Suprapubic skin (tissue), 4 donors: ENCODE measurements at places on chromosomes 6 and 20. TPM values are rescaled to one million over a fixed set of nuclear protein-coding genes. Genes with fewer than 3 reads are reported as not detected.

DNA sequence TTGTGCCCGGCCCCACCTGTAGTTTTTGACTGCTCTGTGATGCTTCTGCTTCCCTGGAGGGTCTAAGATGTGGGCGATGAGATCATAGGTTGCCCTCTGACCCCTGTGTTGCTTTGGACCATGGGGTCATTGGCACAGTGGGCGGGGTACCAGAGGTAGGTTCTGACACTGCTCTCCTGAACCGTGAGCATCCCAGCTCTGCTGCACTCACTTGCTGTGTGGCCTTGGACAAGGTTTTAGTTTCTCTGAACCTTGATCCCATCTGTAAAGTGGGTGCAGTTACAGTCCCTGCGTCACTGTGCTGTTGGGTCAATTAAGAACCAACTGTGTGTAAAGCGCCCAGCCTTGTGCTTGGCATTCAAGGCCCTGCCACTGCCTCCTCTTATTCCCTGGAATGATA lies 30.9 kb downstream of the SRC start:
- H3K4me1 ChIP-seq: peaks cover 6% of the 10 kb centered on the region
- DNase-seq: no peak
- no peak overlapping the region for H3K4me3 ChIP-seq
- no peaks in the 10 kb centered on the region for H3K27me3 ChIP-seq

DNA sequence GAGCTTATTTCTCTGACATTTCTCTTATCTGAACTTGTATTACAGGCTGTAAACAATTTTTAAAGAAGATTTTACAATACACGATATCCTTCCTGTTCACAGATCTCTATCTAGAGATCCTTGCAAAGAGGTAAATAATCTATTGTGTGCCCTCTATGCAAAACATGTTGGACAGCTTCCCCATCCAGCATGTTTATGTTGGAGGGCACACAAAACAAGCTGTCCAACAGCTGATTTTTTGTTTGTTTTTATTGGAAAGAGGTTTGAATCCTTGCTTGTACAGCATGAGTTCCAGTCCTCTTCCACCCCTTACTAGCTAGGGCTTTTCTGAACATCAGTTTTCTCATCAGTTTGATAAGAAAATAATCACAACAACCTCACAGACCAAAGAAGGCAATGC lies 62.3 kb upstream of the SYNDIG1 start:
- no peaks in the 10 kb centered on the region for H3K27me3 ChIP-seq
- H3K36me3 ChIP-seq: no peaks in the 10 kb centered on the region
- H3K4me3 ChIP-seq: no peak overlapping the region
- no peaks in the 10 kb centered on the region for H3K4me1 ChIP-seq
- DNase-seq: no peak

GRCh38 chr6:122719176-122719575 lies 60.3 kb upstream of the FABP7 start:
- no peak overlapping the region for H3K27ac ChIP-seq
- no peak for DNase-seq
- no peaks in the 10 kb centered on the region for H3K36me3 ChIP-seq
- H3K4me3 ChIP-seq: no peak overlapping the region

DNA sequence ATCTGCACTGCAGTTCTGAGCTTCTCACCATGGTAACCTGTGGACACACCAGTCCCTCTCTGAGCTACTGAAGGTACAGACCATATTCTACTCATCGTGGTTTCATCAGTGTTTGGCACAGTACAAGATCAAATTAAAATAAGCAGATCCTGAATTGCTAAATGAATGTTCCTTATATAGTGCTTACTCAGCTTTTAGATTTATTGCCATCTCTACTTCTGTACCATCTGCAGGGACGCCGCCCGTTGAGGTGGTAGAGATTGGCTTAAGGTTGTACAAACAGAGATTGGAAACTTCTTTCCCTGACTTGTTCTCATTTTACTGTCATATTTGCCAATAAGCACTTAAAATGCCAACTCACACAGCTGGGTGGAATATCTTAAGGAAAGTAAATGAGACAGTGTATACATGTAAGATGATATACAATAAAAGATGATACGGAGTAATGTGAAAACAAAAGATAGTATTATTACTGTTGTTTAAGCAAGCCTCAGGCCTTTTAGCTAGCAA lies 223.4 kb upstream of the FOXQ1 start:
- no peak for DNase-seq
- peak overlapping the region; percentile 46 for H3K27ac ChIP-seq
- H3K36me3 ChIP-seq: no peaks in the 10 kb centered on the region
- H3K4me3 ChIP-seq: no peak overlapping the region
- H3K27me3 ChIP-seq: no peaks in the 10 kb centered on the region

DNA sequence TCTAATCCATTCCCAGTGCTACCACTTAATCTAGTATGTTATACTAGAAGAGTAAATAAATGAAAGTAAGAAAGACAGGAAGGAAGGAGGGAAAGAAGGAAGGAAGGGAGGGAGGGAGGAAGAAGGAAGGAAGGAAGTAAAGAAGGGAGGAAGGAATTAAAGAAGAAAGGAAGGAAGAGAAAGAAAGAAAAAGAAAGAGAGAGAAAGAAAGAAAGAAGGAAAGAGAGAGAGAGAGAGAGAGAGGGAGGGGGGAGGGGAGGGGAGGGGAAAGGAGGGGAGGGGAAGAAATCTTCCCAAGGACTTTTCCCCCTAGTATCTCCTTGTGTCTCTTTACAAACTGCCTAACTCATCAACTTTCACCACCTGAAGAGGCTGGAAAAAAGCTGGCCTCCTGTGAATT lies 20.8 kb upstream of the MUC21 start:
- H3K27ac ChIP-seq: no peak overlapping the region
- no peak overlapping the region for H3K4me3 ChIP-seq
- DNase-seq: no peak

- no peak overlapping the region for H3K4me3 ChIP-seq
- H3K27me3 ChIP-seq: peaks cover 56% of the 10 kb centered on the region
- H3K27ac ChIP-seq: no peak overlapping the region
Observed at GRCh38 chr6:37537548-37537947, 37.9 kb upstream of the CCDC167 start.

DNA sequence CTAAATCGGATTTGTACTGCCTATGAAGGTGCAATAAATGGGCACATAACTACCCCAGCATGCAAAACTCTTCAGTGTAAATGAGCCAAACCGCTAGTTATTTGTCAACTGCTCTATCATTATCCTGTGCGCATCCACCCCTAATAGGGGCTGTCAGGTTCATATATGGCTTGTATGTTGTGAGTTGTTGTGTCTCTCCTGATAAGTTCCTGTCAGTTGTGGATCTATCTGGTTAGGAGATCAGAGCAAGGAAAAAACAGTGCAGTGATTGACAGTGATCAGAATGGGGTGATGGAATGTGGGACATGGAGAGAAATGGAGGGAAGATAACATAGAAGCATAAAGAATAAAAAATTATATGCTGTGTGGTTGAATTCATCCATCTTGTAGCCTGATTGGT lies 686.9 kb upstream of the ID4 start:
- peaks cover 3% of the 10 kb centered on the region for H3K4me1 ChIP-seq
- DNase-seq: no peak
- no peak overlapping the region for H3K27ac ChIP-seq
- no peaks in the 10 kb centered on the region for H3K27me3 ChIP-seq
- H3K36me3 ChIP-seq: no peaks in the 10 kb centered on the region
- no peak overlapping the region for H3K4me3 ChIP-seq

DNA sequence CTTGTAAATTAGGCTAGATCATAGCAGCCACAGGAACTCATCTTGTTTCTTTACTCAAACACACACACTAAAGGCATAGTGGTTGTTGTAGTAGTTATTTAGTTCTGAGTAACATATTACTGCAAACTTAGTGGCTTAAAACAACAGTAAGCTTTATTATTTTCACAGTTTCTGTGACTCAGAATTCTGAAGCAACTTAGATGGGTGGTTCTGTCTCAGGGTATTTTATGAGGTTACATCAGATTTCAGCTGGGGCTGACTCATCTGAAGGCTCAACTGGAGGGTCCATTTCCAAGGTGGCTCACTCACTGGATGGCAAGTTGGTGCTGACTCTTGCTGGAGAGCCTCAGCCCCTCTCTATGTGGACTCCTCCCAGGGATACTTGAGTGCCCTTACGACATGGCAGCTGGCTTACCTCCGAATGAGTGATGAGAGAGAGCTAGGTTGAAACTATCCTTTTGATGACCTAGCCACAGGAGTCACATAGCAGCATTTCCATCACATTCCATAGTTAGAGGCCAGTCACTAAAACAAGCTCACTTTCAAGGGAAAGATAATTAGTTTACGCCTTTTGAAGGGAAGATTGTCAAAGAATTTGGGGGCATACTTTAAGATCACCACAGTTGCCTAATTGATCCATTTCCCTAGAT lies 136.5 kb upstream of the PRND start:
- H3K4me1 ChIP-seq: no peaks in the 10 kb centered on the region
- no peaks in the 10 kb centered on the region for H3K36me3 ChIP-seq
- no peak overlapping the region for H3K4me3 ChIP-seq
- H3K27ac ChIP-seq: no peak overlapping the region
- H3K27me3 ChIP-seq: peaks cover 11% of the 10 kb centered on the region
- DNase-seq: no peak

GRCh38 chr6:19906171-19906570 lies 69.0 kb downstream of the ID4 start:
- H3K4me3 ChIP-seq: no peak overlapping the region
- no peak overlapping the region for H3K27ac ChIP-seq
- no peaks in the 10 kb centered on the region for H3K27me3 ChIP-seq
- no peaks in the 10 kb centered on the region for H3K36me3 ChIP-seq
- H3K4me1 ChIP-seq: no peaks in the 10 kb centered on the region

GRCh38 chr6:26241033-26241895 lies 123.7 kb upstream of the BTN3A2 start:
- peaks cover 6% of the 10 kb centered on the region for H3K4me1 ChIP-seq
- H3K36me3 ChIP-seq: no peaks in the 10 kb centered on the region
- peak overlapping the region; percentile 94 for H3K27ac ChIP-seq
- H3K27me3 ChIP-seq: peaks cover 41% of the 10 kb centered on the region
- peak overlapping the region; percentile 68 for H3K4me3 ChIP-seq

GRCh38 chr6:157831018-157831369 lies 7.9 kb downstream of the SNX9 start:
- H3K36me3 ChIP-seq: no peaks in the 10 kb centered on the region
- H3K27ac ChIP-seq: no peak overlapping the region
- no peak for DNase-seq
- H3K4me3 ChIP-seq: no peak overlapping the region
- H3K27me3 ChIP-seq: no peaks in the 10 kb centered on the region
- H3K4me1 ChIP-seq: peaks cover 49% of the 10 kb centered on the region

- peaks cover 22% of the 10 kb centered on the region for H3K4me1 ChIP-seq
- no peak for DNase-seq
- no peaks in the 10 kb centered on the region for H3K36me3 ChIP-seq
- no peaks in the 10 kb centered on the region for H3K27me3 ChIP-seq
- peak overlapping the region; percentile 74 for H3K27ac ChIP-seq
- peak overlapping the region; percentile 58 for H3K4me3 ChIP-seq
Observed at GRCh38 chr6:7261852-7262461, 51.0 kb downstream of the SSR1 start.

The CAGE1 gene
- not detected for total RNA-seq

The PROCR gene
- 26.6 TPM for total RNA-seq
